T-helper 9 cell (primary cell): ENCODE measurements at places on chromosomes 4 and X.

- DNase-seq: no peak
These were observed 183.6 kb upstream of the NOCT start for GRCh38 chr4:138831948-138832347.

DNA sequence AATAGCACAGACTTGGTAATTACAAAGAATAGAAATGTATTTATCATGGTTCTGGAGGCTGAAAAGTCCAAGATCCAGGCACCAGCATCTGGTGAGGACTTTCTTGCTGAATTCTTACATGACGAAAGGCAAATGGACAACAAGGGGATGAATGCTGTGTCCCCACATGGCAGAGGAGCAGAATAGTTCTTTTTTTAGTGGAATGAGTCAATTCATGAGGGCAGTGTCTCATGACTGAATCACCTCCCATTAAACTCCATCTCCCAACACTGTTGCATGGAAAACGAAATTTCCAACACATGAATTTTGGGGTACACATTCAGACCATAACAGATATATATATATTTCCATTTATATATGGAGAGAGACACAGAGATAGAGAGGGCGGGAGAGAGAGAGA, 628.3 kb downstream of the TRIML1 start:
- no peak for DNase-seq

DNA sequence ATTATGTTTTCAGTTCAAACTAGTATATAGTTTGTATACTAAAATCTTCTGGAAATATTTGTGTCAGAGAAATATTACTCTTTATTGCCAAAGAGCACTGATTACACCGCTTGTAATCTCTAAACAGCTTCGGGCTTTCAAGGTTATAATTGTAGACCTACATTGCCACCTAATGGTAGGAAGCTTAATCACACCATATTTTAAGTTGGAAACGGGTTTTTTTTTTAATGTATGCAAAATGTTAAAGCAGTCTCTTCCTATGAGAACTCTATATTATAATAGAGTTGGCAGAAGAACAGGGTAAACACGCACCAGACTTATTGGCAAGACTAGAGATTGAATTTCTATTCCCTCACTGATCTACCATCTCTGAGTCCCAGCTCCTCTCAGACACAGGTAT, 19.5 kb upstream of the NFXL1 start:
- DNase-seq: no peak

DNA sequence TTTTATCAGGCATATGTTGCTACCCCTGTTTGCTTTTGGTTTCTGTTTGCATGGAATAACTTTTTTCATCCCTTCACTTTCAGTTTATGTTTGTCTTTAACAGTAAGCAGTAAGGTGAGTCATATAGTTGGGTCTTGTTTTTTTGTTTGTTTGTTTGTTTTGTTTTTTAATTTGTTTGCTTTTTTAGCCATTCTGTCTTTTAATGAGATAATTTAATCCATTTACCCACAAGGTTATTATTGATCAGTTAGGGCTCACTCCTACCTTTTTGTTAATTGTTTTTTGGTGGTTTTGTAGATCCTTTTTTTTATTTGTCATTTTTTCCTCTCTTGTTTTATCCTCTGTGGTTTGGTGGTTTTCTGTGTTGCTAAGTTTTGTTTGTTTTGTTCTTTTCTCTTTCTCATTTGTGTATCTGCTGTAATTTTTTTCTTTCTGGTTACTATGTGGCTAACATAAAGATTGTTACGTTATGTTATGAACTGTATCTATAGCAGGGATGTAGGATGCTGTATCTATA, 379.5 kb upstream of the MAD2L1 start:
- no peak for DNase-seq

GRCh38 chrX:49155243-49155899, 7.2 kb upstream of the MAGIX start:
- DNase-seq: no peak

DNA sequence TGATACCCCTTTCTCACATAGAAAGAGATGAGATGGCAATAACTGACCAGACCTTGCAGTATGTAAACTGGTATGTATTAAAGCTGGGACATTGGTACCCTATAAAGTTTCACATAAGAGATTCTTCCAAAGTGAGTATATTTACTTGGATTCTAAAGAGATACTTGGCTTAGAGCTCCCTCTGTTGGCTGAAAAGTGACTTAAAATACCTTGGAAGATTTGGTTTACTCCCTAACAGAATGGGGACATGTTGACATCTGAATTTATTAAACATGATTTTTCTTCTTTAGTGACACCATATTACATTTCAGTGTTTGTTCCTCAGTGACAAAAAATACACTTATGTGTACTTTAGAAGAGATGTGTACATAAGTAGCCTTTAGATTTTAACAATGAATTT, 47.9 kb upstream of the RGN start:
- no peak for DNase-seq

DNA sequence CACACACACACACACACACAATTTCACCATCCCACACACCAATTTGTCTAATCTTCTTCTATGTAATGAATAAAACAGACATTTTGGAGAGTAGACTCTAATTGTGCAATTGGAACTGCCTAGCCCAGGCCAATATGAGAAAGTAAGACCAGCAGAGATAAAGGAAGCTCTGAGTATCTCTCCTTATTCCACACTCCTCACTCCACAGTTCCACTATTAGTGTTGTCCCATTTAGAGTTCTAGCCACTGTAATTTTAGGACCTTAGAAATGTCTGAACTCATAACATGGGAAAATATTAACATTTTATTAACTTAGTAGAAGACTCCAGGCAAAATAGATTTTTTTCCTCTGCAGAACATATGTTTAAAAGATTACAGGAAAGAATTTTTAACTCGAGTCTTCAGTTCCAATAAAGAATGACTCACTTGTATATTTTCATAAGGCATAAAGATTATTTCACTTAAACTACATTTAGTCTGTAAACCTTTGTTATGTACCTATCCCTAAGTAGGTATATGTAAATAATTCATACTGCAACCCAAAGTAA, 297.6 kb upstream of the INTU start:
- no peak for DNase-seq

- DNase-seq: no peak
These were observed 110.8 kb downstream of the AFAP1 start for GRCh38 chr4:7828793-7829301.

- DNase-seq: no peak
These were observed 176.5 kb downstream of the GBA3 start for GRCh38 chr4:22869235-22869634.

- DNase-seq: no peak
These were observed 28.7 kb upstream of the FAM9B start for GRCh38 chrX:9062641-9063040.

GRCh38 chrX:29187264-29187663, 600.0 kb downstream of the IL1RAPL1 start:
- DNase-seq: no peak

DNA sequence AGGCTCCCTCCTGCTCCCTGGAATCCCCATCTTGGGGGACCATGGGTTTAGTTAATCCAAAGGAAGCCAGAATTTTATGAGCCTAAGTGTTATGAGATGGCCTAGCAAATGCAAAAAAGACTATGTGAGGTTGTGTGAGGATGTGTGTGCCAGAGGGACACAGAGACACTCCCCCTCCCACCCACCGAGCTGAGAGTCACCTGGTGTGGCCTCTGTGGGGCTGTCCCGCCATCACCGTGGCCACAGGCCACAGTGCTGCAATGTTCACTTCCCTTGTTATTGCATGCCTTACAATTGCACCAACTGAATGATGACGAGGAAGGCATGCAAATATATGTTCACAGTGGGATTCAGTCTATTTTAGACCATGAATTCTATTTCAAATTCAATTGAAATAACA, 601 bp upstream of the FGFBP2 start:
- no peak for DNase-seq

- no peak for DNase-seq
These were observed 166.2 kb upstream of the FGF13 start for GRCh38 chrX:138877746-138878145.

- DNase-seq: no peak
These were observed 942 bp upstream of the L1CAM start for GRCh38 chrX:153886915-153887314.

DNA sequence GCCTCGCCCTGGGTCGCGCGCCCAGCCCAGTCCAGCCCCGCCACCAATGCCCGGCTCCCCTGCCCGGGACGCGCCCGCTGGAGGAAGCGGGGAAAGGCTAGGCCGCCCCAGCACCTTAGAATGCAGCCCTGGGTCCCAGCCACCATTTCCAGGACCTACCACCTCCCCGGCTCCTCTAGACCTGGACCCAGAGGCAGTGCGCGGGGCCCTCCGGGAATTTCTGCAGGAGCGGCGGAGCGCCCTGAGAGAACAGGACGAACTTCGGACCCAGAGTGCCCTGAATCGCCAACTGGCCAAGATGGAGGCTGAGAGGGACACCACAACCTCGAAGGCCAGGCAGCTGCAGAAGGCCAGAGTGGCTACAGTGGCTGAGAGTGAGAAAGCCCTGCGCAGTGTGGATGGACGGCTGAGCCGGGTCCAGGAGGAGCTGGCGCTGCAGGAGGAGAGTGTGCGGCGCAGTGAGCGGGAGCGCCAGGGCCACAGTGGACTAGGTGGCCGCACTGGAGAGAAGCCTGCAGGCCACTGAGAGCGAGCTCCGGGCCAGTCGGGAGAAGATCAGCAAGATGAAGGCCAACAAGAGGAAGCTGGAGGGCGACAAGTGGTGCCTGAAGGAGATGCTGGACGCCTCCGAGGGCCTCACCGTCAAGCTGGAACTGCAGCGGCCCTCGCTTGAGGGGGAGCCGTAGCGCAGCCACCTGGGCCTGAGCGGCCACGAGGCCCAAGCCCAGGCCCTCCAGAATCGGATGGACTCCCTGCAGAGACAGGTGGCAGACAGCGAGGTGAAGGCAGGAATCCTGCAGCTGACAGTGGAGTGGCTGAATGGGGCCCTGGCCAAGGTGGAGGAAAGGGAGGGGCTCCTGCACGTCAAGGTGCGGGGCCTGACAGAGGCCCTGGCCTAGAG, 15.5 kb downstream of the SMIM10L2A start:
- no peak for DNase-seq

- no peak for DNase-seq
These were observed 34.4 kb downstream of the ARHGEF38 start for GRCh38 chr4:105586638-105587328.

DNA sequence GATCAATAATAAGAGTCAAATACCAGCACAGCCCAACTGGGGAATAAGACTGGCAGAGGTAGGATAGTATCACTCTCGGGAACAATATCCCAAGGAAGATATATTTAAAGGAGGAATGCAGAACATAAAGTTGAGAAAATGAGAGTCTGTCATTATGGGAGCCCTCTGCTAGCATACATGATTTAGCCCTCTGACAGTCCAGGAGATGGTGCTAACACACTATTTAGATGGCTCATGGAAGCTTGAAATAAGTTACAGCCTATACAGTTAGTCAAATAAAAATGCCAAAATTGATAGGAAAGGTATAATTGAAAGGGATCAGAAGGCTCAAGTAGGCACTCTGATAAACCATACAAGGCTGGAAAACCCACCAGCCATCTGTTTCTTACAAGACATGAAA, 201.0 kb upstream of the NEIL3 start:
- DNase-seq: no peak

GRCh38 chrX:30065226-30065625, 150.1 kb upstream of the MAGEB2 start:
- no peak for DNase-seq

DNA sequence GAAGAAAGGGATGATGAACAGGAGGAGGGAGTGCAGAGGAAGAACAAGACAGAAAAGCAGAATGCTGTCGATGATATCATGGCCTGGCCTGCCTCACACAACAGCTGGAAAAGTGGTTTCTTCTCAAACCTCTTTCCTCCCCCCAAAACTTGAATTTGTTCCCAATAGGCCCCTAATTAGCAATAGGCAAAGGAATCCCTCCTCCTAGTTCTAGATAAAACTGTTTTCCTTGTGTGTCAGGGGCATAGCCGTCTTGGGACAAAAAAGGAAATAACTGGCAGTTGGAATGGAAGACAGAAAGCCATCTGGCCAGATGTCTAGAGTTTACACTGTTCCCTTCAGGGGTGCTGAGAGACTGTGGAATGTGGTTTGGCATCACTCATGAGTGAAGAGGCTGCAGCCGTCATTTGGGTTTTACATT, 177.8 kb upstream of the C1QTNF7 start:
- DNase-seq: no peak

DNA sequence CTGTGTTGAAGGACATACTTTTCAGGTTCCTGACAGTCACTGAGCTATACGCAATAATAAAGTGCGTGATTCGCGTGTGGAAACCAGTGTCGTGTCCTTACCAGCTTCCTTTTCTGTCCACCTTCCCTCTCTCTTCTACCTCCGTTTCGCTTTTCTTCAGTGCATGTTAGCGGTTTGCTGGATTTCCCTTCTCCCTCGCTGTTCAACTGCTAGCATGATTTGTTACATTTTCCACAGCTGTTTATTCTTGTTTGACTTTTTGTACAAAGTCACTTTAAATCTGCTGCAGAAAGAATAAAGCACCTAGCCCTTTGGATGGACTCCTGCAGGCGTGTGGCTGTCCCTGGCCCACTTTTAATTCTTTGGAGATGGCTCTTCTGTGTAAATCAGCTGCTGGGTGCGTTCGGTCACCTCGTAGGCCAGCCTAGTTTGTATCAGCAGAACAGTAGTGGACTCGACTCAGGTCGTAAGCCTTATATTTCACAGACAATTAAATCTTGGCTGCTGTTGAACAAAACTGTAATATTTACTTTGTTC, 8.9 kb upstream of the HAND2 start:
- no peak for DNase-seq

- no peak for DNase-seq
These were observed 425.2 kb downstream of the IDS start for GRCh38 chrX:149079805-149080406.

DNA sequence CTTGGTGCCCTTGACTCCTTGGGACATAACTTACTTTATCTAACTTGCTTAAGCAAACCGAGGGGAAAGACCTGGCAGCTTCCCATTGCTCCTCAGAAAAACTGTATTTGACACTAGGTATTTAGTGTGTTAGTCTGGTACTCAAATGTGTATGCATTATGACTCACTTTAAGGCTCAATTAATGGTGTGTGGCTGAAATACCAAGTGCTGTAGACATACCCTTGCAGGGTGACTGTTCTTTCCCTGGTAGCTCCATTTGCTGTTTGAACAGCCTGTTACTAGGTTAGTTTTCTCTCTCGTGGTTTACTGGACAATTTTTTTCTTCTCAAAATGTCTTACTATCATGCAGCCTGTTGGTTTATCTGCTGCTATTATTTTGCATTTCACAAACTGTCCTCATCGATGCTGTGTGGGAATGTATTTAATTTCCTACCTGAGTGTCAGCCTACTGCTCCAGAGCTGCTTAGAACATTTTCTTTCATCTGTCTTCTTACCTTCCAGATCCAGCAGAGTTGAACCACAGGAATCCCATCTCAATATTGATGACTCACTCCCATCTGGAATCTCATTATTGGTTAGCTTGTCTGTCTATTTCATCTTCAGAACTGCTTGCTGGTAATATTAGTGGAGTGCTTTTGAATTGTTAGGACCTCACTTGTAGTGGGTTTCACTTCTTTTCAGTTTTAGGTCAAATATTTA, 158.0 kb upstream of the FAT1 start:
- no peak for DNase-seq

- no peak for DNase-seq
These were observed 73.7 kb upstream of the WDR44 start for GRCh38 chrX:118272242-118272641.
